ENCODE measurements at places on chromosomes 7 and 10. TPM values are rescaled to one million over a fixed set of nuclear protein-coding genes. Genes with fewer than 3 reads are reported as not detected.

MKX gene
- 2.3 TPM for total RNA-seq

DNA sequence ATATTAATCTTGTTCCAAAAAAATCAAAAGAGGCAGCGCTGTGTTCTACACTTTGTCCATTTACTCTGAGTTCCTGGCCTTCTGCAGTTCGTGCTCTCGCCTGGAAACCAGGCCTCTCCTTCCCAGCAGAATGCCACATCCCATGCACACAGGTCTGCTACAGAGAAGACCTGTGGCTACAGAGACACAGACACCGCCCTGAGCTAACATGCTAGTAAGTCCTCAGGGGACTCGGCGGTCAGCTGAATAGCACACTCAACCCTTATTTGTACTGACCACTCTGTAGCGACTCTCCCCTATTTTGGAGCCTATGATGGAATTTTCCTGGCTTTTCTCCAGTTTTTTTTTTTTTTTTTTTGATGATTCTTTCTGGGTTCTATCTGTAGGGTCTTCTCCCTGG lies 12.8 kb downstream of the CREB3L2 start:
- no peak for DNase-seq
- peaks cover 12% of the 10 kb centered on the region for H3K4me1 ChIP-seq
- H3K27ac ChIP-seq, result no peak overlapping the region
- no peak overlapping the region for H3K4me3 ChIP-seq
- no peaks in the 10 kb centered on the region for H3K36me3 ChIP-seq
- no peaks in the 10 kb centered on the region for H3K27me3 ChIP-seq

DNA sequence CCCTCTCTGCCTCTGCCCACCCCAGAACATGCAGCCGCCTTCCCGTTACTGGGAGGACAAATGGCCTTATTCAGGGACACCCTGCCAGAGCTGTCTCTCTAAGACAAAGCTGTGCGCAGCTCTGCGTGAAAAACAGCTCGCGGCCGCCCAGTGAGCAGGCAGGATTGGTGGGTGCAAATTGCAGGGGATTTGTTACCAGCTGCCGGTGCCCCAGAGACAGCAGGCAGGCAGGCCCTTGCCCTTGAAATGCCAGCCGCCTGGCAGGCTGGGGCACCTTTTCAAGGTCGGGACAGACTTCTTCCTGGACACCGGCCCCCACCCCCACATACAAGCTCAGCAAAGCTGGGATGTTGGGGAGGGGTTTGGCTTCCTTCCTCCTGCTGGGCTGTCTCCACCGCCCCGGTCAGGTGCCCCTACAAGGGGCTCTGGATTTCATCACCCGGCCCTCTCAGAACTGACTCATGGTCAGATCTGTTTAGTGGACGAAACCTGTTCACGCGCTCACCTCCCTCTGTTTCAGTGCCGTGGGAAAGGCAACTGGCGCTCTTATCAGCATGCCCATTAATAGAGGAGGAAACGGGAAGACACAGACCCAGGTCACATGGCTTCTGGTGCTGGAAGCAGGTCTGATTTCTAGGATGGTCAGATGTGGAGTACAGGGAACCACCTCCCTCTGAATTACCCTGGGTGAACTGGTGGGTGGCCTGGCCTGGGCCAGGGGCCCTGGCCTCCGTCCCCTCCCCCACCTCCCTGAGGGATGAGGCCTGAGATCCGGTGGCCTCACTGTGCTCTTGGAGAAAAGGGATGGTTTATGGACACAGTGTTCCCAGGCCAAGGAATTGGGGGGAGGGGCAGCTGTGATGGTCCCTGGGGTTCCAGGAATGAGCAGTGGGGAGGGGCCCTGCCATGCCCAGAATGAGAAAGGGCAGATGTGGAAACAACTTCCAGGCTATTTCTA lies 123.9 kb upstream of the PPIF start:
- H3K4me1 ChIP-seq, result no peaks in the 10 kb centered on the region
- no peak overlapping the region for H3K27ac ChIP-seq
- DNase-seq, result no peak
- no peaks in the 10 kb centered on the region for H3K36me3 ChIP-seq

DNA sequence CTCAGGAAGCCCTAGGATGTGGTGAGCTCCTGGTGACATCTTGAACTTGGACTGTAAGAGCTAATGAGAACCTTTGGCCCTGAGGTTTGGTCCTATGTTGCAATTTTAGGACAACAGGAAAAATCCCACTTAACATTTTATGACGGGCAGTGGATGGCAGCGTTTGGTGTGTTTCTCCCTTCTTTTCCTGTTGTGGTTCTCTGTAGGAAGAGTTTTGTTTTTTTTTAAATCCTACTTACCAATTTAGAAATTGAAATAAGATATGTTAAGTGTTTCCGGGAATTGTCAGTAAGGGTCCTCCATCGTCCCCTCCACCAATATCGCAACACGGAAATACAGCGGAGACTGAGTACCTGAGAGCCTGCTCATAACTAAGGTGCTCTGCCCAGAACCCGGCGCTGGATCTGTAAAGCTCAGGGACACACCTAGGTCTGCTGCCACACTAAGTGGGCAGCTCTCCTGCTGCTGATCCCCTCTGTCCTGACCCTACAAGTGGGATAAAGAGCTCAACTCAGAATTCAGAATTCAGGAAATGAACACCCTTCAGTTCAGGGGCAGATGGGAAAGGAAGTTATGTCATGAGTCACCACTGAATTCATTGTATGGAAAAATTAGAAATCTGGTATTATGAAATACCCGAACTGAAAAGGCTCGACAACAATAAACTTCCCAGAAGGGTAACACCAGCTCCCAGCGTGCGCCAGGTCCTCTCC lies 9.1 kb upstream of the PROSER2 start:
- H3K4me1 ChIP-seq, result peaks cover 12% of the 10 kb centered on the region
- no peaks in the 10 kb centered on the region for H3K27me3 ChIP-seq
- no peak for DNase-seq

GRCh38 chr7:134602881-134603451 lies 43.7 kb upstream of the BPGM start:
- H3K36me3 ChIP-seq, result no peaks in the 10 kb centered on the region
- peak overlapping the region; percentile 33 for H3K27ac ChIP-seq
- peaks cover 32% of the 10 kb centered on the region for H3K4me1 ChIP-seq
- no peak for DNase-seq

GRCh38 chr10:1468811-1469210 lies 268.5 kb downstream of the ADARB2 start:
- H3K27ac ChIP-seq, result no peak overlapping the region
- no peak for DNase-seq
- no peak overlapping the region for H3K4me3 ChIP-seq
- H3K36me3 ChIP-seq, result no peaks in the 10 kb centered on the region
- H3K4me1 ChIP-seq, result no peaks in the 10 kb centered on the region

DNA sequence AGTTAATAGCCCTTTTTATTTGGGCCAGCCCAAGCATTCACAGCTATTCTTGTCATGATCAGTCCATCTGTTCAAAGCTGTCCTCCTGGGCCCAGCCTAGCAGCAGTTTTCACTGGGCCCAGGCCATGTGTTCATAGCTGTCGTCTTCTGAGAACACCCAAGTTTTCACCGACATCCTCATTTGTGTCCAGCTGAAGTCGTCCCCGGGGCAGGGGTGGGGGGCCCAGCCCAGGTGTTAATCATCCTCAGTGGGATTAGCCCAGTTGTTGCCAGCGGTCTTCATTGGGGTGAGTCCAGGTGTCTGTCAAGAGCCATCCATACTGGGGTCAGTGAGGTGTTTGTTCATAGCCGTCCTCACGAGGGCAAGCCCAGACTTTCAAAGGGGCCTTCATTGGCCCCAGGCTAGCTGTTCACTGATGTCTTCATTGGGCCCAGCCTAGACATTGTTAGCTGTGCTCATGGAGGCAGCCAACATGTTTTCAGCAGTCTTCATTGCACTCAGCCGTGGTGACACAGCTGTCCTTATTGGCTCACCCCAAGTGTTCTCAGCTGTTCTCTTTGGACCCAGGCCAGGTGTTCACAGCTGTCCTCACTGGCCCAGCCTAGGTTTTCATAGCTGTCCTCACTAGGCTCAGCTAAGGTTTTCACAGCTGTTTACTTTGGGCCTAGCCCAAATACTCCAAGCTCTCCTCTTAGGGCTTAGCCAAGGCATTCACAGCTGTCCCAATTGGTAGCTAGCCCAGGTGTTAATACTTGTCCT lies 10.0 kb downstream of the FRG2B start:
- DNase-seq, result no peak
- H3K4me1 ChIP-seq, result no peaks in the 10 kb centered on the region
- H3K27me3 ChIP-seq, result peaks cover 28% of the 10 kb centered on the region
- H3K4me3 ChIP-seq, result no peak overlapping the region

- H3K27ac ChIP-seq, result no peak overlapping the region
- H3K4me3 ChIP-seq, result no peak overlapping the region
- no peak for DNase-seq
- H3K4me1 ChIP-seq, result no peaks in the 10 kb centered on the region
- no peaks in the 10 kb centered on the region for H3K27me3 ChIP-seq
Observed at GRCh38 chr7:33601884-33602283, 303.5 kb upstream of the BMPER start.

DNA sequence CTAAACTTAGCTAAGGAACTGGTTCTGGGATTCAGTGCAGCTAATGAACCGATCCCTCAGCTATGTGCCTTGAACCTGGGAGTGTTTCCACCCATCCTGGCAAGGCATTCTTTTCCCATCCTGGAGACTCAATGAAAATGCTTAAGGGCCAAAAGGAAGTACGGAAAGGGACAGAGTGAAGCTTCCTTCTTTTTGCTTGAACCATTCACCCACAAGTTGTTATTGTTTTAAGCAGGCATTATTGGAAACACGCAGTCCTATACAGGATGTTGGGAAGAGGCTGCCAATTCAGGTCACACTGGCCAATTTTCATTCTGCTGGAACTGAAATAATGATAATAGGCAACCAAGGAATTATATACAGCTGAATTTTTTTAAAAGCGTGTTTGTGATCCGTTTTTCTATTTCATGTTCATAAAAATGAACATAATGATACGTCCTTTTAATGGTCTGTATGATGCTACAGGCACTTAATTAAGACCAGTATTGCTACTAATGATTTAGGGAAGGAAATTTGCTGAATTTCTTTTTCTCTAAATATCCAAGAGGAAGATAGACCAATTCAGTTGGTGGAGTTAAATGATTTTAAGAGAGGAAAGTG lies 57.8 kb upstream of the FZD1 start:
- no peak overlapping the region for H3K27ac ChIP-seq
- H3K4me1 ChIP-seq, result no peaks in the 10 kb centered on the region
- no peak overlapping the region for H3K4me3 ChIP-seq
- no peaks in the 10 kb centered on the region for H3K36me3 ChIP-seq
